Progenitor cell of endocrine pancreas (in vitro differentiated cells): ENCODE measurements at places on chromosomes 12 and 14. TPM values are rescaled to one million over a fixed set of nuclear protein-coding genes. Genes with fewer than 3 reads are reported as not detected.

GRCh38 chr12:47591795-47592194 lies 114.0 kb downstream of the RPAP3 start:
- no peak overlapping the region for H3K4me3 ChIP-seq
- H3K36me3 ChIP-seq = no peaks in the 10 kb centered on the region
- no peak for DNase-seq
- no peak overlapping the region for H3K27ac ChIP-seq
- no peaks in the 10 kb centered on the region for H3K4me1 ChIP-seq

DNA sequence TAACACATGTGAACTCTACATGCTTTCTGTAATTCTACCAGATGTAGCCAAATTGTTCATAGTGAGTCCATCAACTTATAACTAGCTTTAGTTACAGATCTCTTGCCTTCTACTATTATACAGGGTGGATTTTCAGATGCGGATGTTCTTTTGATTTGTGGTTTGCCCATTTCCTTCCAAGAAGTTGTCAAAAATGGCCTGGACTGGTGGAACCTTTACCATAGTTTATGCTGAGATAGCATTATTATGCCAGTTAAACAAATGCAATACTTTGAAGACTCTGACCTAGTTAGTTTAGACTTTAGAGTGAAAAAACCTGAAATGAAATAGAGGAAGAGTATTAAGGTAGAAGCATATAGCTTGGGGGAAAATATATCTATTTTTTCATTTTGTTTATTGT lies 27.4 kb upstream of the CFL2 start:
- H3K36me3 ChIP-seq = peaks cover 2% of the 10 kb centered on the region
- H3K27me3 ChIP-seq = no peaks in the 10 kb centered on the region
- no peak overlapping the region for H3K4me3 ChIP-seq
- no peak for DNase-seq
- H3K4me1 ChIP-seq = no peaks in the 10 kb centered on the region

GRCh38 chr14:95464103-95464502 lies 52.3 kb downstream of the SYNE3 start:
- DNase-seq = no peak
- H3K27me3 ChIP-seq = peaks cover 19% of the 10 kb centered on the region
- no peak overlapping the region for H3K27ac ChIP-seq
- H3K36me3 ChIP-seq = no peaks in the 10 kb centered on the region

DNA sequence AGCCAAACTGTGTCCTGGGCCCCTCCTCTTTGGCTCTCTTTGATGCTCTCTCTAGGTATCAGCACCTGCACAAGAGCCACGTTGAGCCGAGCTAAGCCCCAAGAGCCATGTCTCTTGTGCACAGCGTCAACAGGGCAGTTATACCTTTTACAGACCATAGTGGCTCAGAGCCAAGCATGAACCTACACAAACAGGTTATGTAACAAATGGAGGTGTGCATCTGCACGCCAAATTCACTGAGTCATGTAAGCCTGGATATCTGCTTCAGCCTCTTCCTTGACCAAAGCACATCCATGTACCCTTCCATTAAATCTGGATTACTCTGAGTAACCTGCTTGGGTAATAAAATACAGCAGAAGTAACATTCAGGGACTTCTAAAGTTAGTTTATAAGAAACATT lies 509.7 kb downstream of the NAV3 start:
- H3K27me3 ChIP-seq = no peaks in the 10 kb centered on the region
- DNase-seq = no peak
- H3K4me3 ChIP-seq = no peak overlapping the region
- H3K36me3 ChIP-seq = no peaks in the 10 kb centered on the region

- DNase-seq = no peak
- H3K27ac ChIP-seq = no peak overlapping the region
- H3K4me1 ChIP-seq = no peaks in the 10 kb centered on the region
- no peak overlapping the region for H3K4me3 ChIP-seq
- H3K36me3 ChIP-seq = no peaks in the 10 kb centered on the region
These were observed 302.8 kb downstream of the PAWR start for GRCh38 chr12:79388011-79388410.

- peaks cover 30% of the 10 kb centered on the region for H3K27me3 ChIP-seq
- H3K27ac ChIP-seq = no peak overlapping the region
- DNase-seq = no peak
- H3K4me3 ChIP-seq = no peak overlapping the region
- no peaks in the 10 kb centered on the region for H3K36me3 ChIP-seq
These were observed 281.4 kb upstream of the FKBP4 start for GRCh38 chr12:2513141-2514037.

DNA sequence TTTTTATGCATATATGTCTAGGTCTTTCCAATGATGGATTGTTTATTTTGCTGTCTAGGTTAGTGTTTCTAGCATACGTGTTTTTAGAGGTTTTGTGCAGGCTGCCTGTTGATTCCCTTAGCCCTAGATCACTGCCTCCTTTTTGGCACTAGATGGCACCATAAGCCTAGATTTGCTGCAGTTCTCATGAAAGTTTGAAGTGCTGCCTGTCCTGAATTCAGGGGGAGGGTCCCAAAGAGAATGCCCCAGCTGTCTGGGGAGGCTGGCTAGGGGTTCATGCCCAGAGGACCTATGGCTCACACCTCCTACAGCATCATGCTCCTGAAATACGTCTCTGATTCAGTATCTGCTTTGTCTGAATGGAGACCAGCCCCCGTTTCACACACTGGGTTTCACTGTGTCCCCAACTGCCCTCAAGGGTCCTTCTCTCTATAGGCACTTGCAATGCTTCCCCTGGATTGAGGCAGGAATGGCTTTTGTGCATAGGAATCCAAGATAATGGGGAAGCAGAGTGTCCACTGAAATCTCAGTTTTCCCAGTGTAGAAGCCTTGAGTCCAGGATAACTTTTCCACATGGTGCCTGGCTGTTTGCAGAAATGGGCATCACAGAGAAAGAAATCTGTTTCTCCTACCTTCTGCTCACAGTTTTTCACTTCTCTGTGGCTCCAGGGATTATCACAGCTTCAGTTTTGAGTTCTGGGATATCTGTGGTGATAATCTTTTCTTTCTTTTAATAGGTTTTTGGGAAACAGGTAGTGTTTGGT lies 14.2 kb upstream of the TXNRD1 start:
- H3K36me3 ChIP-seq = peaks cover 5% of the 10 kb centered on the region
- no peak overlapping the region for H3K27ac ChIP-seq
- H3K27me3 ChIP-seq = no peaks in the 10 kb centered on the region

GRCh38 chr12:45986641-45987339 lies 3.6 kb downstream of the SCAF11 start:
- H3K27me3 ChIP-seq = no peaks in the 10 kb centered on the region
- peaks cover 20% of the 10 kb centered on the region for H3K36me3 ChIP-seq
- peak overlapping the region; percentile 4 for H3K27ac ChIP-seq
- no peak for DNase-seq
- peak overlapping the region; percentile 10 for H3K4me3 ChIP-seq

DNA sequence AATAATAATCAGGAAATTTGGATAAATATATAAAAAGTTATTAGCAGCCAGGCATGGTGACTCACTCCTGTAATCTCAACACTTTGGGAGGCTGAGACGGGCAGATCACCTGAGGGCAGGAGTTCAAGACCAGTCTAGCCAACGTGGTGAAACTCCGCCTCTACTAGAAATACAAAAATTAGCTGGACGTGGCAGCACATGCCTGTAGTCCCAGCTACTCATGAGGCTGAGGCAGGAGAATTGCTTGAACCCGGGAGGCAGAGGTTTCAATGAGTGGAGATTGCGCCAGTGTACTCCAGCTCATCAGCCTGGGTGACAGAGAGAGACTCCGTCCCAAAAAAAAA lies 64.5 kb downstream of the SYT1 start:
- H3K4me3 ChIP-seq = no peak overlapping the region
- H3K27ac ChIP-seq = no peak overlapping the region
- H3K27me3 ChIP-seq = peaks cover 9% of the 10 kb centered on the region
- H3K36me3 ChIP-seq = no peaks in the 10 kb centered on the region
- no peak for DNase-seq
- peaks cover 2% of the 10 kb centered on the region for H3K4me1 ChIP-seq

GRCh38 chr12:12951504-12951903 lies 466 bp downstream of the GPRC5D start:
- no peak overlapping the region for H3K27ac ChIP-seq
- no peak for DNase-seq
- H3K27me3 ChIP-seq = peaks cover 4% of the 10 kb centered on the region
- H3K36me3 ChIP-seq = peaks cover 9% of the 10 kb centered on the region
- H3K4me3 ChIP-seq = no peak overlapping the region

DNA sequence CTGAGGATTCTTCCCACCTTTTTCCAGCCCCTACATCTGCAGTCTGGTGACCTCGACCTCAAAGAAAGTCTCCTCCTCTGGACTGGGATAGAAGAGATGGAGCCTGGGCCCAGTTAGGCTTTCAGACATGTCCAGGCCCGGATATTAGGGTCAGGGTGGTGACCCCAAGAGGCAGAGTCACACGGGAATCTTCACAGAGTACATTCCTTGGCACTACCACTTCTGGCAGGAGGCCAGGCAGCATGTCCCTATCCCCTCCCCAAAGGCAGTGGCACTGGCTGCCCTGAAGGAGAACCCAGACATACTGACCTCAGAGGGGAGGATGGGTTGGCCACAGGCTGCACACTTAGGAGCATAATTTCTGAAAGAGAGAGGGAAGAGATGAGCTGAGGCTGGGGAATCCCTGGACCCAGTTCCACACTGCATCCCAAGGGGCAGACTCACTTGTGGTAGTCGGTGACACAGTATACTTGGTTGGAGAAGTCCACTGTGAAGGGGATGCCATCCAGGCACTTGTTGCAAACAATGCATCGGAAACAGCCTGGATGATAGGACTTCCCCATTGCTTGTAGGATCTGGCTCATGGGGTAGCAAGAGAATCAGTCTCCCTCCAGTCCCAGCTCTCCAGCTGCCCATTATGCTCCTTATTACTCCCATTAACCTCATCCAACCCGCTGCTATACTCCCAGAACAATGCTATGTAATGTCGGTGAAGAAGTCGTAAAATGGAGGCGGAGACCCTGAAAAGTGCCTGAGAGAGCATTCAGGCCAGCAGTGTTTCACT lies 7.6 kb downstream of the AJUBA start:
- H3K27me3 ChIP-seq = no peaks in the 10 kb centered on the region
- peaks cover 45% of the 10 kb centered on the region for H3K36me3 ChIP-seq
- peak overlapping the region; percentile 89 for H3K27ac ChIP-seq
- H3K4me1 ChIP-seq = peaks cover 44% of the 10 kb centered on the region

GRCh38 chr12:119274636-119275065 lies 59.9 kb upstream of the CCDC60 start:
- peaks cover 7% of the 10 kb centered on the region for H3K36me3 ChIP-seq
- no peaks in the 10 kb centered on the region for H3K27me3 ChIP-seq
- no peak overlapping the region for H3K27ac ChIP-seq
- H3K4me1 ChIP-seq = no peaks in the 10 kb centered on the region

DNA sequence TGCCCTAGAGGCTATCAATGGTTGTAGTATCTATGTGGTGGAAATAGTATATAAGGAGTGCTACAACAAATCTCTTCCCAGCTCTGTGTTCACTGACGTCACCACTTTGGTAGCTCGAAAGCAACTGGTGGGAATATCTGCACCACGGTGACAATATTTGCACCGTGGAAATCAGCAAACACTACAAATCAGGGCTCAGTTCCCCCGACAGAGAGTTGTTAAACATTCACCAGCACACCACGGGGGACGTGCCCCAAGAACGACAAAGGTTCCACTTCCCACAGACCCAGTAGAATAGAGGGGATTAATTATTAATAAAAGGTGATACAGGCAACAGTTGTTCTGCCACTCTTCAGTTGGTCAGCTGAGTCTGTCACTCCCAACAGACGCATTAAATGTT lies 98.4 kb downstream of the CCDC60 start:
- H3K4me1 ChIP-seq = peaks cover 22% of the 10 kb centered on the region
- H3K27ac ChIP-seq = peak overlapping the region; percentile 97
- H3K4me3 ChIP-seq = peak overlapping the region; percentile 53
- peaks cover 22% of the 10 kb centered on the region for H3K36me3 ChIP-seq
- DNase-seq = no peak

DNA sequence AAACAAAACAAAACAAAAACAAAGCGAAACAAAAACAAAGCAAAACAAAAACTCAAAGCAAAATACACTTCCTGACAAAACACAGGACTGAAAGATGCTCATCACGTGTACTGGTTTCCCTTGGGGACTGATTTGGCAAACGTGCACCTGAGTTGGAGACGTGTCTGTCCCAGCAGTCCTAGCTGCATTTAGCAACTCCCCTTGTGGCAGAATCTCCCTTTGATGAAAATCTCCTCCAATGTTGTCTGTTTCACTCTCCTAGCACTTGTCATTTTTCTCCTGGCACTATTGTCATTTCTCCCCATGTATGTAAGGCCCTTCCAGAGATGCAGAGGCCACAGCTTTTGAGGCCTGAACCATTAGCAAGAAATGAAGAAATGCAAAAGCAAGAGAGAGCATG lies 6.8 kb upstream of the SLC24A4 start:
- no peaks in the 10 kb centered on the region for H3K36me3 ChIP-seq
- H3K27me3 ChIP-seq = peaks cover 66% of the 10 kb centered on the region

DNA sequence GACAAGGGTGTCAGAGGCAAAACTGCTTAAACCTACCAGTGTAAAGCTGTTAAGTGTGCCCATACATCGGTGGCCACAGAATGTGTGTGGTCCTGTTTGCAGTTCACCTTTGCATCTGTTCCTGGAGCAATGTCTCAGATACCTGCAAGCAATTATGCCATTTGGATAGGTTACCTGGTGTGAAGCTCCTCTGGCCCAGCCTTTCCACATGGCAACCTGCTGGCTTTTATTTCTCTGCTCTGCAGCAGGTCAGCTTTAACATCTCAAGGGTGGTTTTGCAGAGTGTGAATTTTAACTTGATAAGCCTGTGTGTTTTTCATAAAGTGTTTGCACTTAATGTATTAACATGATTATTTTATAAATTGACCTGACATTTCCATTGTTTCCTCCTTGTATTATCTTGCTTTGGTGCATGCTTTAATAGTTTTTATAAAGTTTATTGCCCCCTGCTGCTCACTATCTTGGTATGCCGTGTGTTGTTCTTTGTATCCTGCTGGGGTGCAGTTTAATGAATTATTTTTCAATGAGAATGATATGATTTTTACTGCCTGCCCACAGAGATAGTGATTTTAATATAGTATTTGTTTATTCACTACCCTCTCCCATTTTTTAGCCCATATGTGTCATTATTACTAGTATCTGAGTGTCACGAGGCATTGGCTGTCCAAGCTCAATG lies 403.8 kb downstream of the NPAS3 start:
- H3K27ac ChIP-seq = no peak overlapping the region
- no peaks in the 10 kb centered on the region for H3K36me3 ChIP-seq
- no peaks in the 10 kb centered on the region for H3K27me3 ChIP-seq
- no peak for DNase-seq
- H3K4me1 ChIP-seq = no peaks in the 10 kb centered on the region

GRCh38 chr14:39664646-39665045 lies 232.4 kb upstream of the FBXO33 start:
- no peak overlapping the region for H3K4me3 ChIP-seq
- no peak for DNase-seq
- H3K27ac ChIP-seq = no peak overlapping the region
- no peaks in the 10 kb centered on the region for H3K36me3 ChIP-seq
- no peaks in the 10 kb centered on the region for H3K27me3 ChIP-seq
- no peaks in the 10 kb centered on the region for H3K4me1 ChIP-seq

Gene REM2
- total RNA-seq = 10.0 and 11.3 TPM in 2 replicates

Gene STON2
- total RNA-seq = 73.6 and 77.2 TPM in 2 replicates

Gene NDUFA9
- 136 TPM in 2 replicates for total RNA-seq

Gene KIF5A
- total RNA-seq = 2.5 and 2.8 TPM in 2 replicates

Gene SLC39A2
- not detected in 2 replicates for total RNA-seq

Gene TSPAN11
- 17.5 and 24.1 TPM in 2 replicates for total RNA-seq

Gene SYCP3
- total RNA-seq = not detected in 2 replicates

Gene SLC2A14
- total RNA-seq = 14.5 and 18.6 TPM in 2 replicates

Gene ARHGDIB
- 0.79 and 1.7 TPM in 2 replicates for total RNA-seq

Gene TMEM229B
- 1.7 and 1.8 TPM in 2 replicates for total RNA-seq

Gene RPGRIP1
- total RNA-seq = 0.19 and 0.58 TPM in 2 replicates

Gene RASSF9
- 3.3 and 4.0 TPM in 2 replicates for total RNA-seq

Gene P2RX2
- total RNA-seq = 0.19 TPM in 1 of 2 replicates, not detected in the other
